GF-D8 (cell line): ENCODE measurements at places on chromosomes 2 and 18.

- peak; percentile 36 for DNase-seq
These were observed 4.9 kb downstream of the RALB start for GRCh38 chr2:120257522-120257921.

GRCh38 chr2:46827274-46828134 is 88.1 kb downstream of the MCFD2 start:
- DNase-seq: no peak

- DNase-seq: no peak
These were observed 152.7 kb upstream of the SOX11 start for GRCh38 chr2:5539282-5540165.

DNA sequence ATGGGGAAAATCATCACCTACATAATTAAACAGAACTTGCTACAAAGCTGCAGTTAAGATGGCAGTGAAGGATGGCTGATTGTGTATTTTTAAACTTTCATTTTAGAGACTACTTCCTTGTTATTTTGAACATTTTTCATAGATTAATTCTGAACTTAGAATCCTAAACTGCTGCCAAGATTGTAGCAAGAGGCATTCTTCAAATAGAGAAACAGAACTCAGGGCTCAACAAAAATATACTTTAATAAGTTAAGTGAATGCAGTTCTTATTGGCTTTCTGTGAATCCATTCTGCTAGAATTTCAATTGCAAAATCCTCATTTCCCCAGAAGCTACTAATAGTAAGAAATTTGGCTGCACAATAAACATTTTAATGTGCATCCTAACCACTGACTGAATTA is 160.3 kb downstream of the L3MBTL4 start:
- DNase-seq: no peak

DNA sequence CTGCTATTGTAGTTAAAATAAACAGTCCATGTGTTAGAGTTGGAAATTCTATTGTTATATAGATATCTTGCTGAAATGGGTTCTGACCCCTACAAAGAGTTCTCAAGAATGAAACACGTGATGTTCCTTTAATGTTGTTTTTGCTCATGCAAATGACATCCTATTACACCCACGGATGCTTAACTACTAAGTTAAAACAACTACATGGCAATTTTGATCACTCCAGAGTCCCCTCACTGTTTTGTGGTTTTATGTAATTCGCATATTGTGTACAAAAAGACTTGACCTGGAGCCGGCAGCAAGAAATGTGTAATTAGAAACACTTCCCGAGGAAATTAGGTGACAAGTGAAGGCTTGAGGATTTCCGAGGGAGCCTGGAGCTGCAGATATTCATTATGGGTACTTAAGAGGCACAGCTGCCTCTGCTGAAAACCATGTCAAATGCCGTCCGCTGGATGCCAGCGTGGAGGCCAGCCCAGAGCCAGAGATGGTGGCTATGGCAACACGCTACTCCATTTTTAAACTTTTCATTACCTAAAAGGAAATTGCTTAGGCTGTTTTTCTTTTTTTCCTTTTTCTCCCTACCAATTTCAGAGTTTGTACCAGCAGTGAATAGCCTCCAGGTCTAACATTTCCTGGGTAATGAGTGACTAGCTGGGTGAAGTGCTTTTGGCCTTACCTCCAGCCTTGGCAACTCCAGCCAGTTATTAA is 21.0 kb upstream of the CABLES1 start:
- DNase-seq: no peak

DNA sequence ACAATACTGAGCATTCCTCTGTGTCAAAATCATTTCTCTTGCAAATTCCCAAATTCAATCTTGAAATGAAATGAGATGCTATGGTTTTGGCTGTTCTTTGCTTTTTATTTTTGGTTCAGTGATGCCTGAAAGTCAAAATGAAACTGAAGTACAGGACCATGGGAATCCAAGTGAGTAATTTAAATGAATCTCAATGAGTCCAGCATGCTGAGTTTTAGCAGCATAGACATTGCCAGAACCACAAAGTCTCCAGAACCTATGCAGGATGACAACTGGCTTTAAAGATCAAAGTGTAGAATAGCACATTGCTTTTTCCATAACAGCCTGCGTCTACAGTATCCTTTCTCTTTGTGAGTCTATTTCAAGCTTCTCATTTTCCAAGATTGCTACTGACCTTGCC is 1050.7 kb upstream of the PIK3C3 start:
- no peak for DNase-seq

- DNase-seq: no peak
These were observed 742 bp downstream of the PXDN start for GRCh38 chr2:1743396-1744150.

- DNase-seq: no peak
These were observed 33.5 kb downstream of the ZNF532 start for GRCh38 chr18:58898010-58898799.

DNA sequence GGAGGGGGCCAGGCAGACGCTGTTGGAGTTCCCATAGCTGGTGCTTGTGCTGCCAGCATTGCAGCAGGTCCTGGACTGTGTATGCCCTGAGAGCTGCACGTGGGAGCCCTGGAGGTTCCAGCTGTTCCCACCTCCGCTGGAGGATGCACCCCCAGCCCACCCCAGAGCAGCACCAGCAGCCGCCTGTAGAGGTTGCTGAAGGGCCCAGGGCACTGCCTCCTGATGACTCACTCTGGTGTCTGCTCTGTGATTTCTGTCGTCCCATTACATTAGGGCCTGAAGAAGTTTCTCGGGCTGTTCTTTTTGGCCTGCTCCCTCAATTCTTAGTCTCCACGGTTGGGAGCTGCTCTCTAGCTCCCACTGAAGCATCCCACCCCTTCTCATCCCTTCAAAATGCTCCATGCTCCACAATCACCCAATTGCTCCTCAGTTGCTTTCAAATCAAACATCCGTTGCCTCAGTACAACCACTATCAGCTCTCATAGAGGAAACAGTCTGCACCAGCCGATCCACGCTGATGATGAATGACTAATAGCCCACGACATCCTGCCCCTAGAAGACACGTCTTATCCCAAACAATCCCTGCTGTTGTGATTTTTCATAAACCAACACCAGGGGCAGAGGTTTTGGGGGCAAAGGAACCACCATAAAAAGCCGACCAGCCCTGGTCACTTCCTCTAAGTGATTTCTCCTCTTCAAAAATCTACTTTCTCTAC is 65.2 kb upstream of the RNF152 start:
- DNase-seq: no peak

GRCh38 chr2:11750422-11750821 is 4.0 kb downstream of the LPIN1 start:
- DNase-seq: no peak

GRCh38 chr2:160261732-160262131 is 61.7 kb upstream of the ITGB6 start:
- no peak for DNase-seq

- DNase-seq: no peak
These were observed 21.8 kb downstream of the CFLAR start for GRCh38 chr2:201137505-201138400.

DNA sequence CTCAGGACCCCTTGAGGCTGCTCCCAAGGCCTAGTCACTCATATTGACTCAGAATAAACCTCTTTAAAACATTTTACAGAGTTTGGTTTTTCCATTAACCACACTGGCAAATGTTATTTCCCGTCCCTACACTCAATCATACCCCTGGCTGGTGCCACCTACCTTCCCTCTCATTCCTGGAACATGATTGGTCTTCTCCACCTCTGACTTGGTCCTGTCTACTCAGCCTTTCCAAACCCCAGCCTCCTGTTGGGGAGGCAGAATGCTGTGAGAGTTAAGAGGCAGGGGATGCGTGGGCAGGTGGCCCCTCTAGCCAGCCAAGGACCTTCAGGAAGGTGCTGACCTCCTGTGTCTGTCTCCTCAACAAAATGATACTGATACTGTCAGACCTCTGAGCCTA is 149.3 kb downstream of the CABLES1 start:
- no peak for DNase-seq

GRCh38 chr2:238263204-238264071 is 23.6 kb upstream of the HES6 start:
- peak; percentile 68 for DNase-seq

- no peak for DNase-seq
These were observed 21.3 kb downstream of the APCDD1 start for GRCh38 chr18:10475654-10476291.

DNA sequence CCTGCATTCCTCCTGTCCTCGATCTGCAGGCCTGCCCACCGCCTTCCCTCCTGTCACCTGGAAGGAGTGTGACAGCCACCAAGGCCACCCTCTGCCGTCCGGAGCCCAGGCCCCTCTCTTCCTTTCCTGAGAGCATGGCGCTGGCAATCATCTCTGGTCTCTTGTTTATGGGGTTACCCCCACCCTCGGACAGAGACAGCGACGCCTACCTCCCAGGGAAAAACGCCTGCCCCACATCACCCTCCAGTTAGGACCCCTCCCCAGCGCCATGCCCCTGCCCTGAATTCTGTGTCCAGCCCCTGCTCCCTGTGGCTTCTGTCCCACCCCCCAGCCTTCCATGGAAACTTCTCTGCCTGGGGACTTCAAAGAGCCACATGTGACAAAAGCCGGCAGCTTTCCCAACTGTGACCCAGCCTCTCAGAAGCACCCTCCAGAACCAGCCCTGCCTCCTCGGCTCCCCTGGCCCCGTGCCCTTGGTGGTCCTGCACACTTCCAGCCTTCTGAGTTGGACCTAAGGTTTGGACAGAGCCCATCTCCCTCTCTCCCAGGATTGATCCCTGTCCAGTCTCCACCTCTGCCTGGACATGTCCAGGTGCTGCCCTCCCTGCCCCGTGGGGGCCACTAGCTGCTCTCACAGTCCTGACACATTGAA is 145.0 kb upstream of the HDAC4 start:
- DNase-seq: no peak

DNA sequence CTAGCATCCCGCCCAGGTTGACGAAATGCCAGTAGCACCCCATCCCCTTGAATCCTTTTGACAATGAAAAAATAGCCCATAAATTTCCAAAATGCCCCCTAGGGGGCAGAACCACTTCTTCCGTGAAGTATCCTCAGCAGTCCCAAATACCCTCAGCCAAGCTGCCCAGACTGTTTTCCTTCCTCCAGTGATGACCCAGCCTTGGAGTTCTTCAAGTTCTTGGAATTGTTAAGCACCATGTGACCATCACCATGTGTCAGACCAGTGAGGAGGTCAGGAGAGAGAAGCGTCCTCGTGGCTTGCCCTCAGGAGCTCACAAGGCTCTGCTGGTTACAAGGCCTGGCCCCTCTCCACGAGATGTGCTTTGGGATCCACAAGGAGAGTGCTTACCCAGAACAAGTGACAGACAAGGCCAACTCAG is 1.4 kb upstream of the SLC23A3 start:
- no peak for DNase-seq

GRCh38 chr2:169771021-169771420 is 27.6 kb upstream of the SSB start:
- DNase-seq: peak; percentile 65

DNA sequence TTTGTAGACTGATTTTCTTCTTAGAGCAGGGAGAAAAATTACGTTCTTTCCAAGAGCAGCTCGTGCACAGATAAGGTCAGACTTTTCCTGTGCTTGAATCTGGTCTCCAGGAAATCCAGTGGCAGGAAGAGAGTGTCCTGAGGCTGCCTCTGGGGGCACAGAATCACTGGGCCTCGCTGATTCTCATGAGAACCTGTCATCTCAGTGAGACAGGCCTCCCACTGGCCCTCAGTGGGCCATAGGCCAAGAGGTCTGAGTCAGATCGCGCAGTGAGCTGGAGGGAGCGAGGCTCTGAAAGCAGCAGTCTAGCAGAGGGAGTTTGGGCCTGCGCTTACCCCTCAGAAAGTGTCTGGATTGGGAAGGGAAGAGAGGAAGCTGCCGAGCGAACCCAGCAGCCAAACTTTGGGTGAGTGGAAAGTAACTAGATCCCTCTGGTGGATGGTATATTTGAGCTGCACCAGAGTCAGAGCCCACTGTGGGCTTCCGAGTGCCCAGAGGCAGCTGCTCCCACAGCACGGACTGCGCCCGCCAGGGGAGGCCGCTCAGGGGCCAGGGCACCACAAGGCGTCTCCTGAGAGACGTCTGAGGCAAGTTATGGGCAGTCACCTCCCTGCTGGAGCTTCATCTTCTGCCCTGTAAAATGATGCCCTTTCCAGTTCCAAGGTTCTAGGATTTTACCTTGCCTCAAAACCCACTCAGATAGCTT is 8.2 kb downstream of the GDF7 start:
- no peak for DNase-seq

- no peak for DNase-seq
These were observed 226.7 kb upstream of the FSIP2 start for GRCh38 chr2:185511925-185512324.

DNA sequence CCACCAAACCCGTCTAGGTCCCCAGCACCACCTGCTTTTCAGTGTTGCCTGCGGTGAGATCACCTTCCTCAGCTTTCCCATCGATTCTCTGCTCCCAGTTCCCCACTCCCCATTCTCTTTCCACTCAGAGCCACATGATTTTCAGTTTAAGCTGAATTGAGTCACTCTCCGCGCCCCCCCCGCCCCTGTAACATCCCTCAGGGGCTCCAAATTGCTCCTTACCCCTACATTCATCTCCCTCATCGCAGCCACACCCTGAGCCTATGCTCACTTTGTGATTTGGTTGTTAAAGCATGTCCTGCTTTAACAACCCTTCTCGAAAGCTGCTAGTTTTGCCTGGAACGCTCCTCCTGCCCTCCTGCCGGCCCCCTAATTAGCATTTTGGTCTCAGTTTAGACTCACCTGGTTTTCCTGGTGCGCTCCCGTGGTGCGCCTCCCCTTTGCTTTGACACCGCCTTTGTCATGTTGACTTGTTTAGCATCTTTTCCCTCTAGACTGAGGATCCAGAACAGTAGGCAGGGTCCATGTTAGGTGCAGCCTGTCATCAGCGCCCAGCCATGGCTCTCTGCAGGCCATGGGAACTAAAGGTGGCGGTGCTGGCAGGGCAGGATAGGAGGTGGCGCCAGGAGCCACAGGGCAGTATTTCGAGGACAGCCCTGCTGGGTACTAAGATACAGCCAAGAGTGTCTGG is 60.8 kb downstream of the ST3GAL5 start:
- DNase-seq: no peak

DNA sequence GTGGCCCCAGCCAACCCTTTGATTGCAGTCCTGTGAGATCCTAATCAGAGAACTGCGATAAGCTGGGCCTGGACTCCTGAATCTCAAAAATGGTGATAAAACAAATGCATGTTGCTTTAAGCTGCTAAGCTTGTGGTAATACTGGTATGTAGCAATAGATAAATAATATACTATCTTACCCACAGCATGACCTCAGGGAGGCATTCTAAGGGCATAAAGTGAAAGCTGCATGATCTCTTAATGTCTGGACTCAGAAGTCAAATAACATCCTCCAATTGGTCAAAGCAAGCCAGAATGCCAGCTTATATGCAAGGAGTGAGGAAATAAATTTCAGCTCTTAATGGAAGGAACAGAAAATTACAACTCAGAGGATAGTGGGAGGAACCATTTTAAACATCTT is 246.1 kb downstream of the FSIP2 start:
- no peak for DNase-seq

- DNase-seq: no peak
These were observed 123.9 kb upstream of the HAAO start for GRCh38 chr2:42916324-42916723.

DNA sequence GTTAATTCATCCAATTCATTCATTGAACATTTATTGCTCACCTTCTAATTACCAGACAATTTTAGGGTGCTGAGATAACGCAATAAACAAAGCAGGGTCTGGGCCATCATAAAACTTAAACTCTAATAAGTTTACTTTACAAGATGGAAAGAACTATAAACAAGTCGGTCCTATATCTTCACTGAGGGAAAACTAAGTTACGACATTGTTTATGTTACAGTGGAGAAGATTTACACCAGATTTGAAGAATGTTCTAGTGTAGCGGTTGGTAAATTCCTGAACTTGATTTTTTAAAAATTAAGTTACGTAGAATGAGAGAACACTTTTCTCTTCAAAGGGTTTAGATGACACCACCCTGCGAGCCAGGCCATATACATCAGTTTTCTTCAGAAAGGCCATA is 20.7 kb upstream of the FRZB start:
- no peak for DNase-seq
